Activated T-helper 1 cell treated with anti-CD3 and anti-CD28 coated beads, Interleukin-12 subunit alpha, Interleukin-12 subunit beta, Interleukin-2, Interleukin-4 antibody, amounts not matched to agents 30 ng/mL and 10 ng/mL and 1 ng/mL, durations not matched to agents 14 hours and 24 hours and 36 hours (primary cell): ENCODE measurements at places on chromosomes 6 and 20.

DNA sequence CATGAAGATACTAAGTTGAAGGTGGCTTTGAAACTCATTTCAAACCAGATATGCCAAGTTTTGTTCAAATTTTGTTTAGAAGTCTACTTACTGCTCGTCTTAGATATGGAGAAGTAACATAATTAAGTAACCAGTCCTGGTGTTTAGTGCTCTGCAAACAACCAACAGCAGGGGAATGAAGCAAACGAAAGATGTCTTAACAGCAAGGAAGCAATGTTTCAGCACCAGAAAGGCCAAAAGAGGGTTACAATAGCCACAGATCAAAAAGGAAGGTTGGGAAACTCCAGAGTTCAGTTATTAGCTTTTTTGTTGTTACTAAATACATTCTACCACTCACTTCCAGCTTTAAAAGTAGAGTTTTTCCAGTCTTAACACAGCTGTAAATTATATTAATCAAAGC is 45.1 kb downstream of the LHFPL5 start:
- no peak overlapping the region for H3K27ac ChIP-seq
- H3K27me3 ChIP-seq = no peaks in the 10 kb centered on the region
- no peaks in the 10 kb centered on the region for H3K4me1 ChIP-seq

- peaks cover 24% of the 10 kb centered on the region for H3K4me1 ChIP-seq
- H3K4me3 ChIP-seq = no peak overlapping the region
- H3K27ac ChIP-seq = no peak overlapping the region
- no peaks in the 10 kb centered on the region for H3K36me3 ChIP-seq
Observed at GRCh38 chr6:31489086-31489485, 8.9 kb upstream of the MICB start.

DNA sequence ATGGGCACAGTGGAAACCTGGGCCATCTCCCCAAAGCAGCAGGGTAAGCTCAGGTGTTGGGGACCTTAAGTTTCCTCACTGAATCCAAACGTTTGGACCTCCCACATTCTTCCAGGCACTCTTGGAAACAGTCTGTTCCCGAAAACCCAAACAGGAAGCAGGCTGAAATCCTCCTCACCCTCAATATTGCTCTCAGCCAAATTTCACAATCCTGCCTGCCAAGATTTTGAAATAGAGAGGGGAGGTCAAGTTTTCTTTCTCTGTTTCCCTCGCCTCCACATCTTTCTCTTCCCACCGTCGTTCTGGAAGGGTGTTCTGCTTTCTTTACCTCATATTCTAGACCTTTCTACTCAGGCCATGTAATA is 392.0 kb upstream of the SASH1 start:
- no peaks in the 10 kb centered on the region for H3K27me3 ChIP-seq
- H3K36me3 ChIP-seq = no peaks in the 10 kb centered on the region
- no peak for DNase-seq
- H3K27ac ChIP-seq = no peak overlapping the region
- H3K4me1 ChIP-seq = no peaks in the 10 kb centered on the region

DNA sequence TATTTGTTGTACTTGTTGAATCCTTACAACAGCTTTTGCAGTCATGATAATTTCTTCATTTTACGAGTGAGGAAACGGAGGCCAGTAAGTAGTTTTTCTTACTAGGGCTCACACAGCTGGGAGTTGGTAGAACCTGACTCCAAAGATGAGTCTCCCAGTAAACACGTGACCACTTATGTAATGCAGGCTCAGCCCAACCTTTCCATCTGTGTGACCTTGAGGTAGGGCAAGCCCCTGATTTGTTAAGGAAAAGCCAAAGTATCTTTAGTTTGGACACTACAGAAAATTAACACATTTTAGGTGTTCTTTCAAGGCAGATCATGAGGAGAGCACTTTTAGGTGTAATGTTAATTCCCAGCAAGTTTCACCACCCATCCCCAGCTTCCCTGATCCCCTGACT is 111.3 kb downstream of the LRRC1 start:
- no peak overlapping the region for H3K27ac ChIP-seq
- no peak overlapping the region for H3K4me3 ChIP-seq
- H3K27me3 ChIP-seq = no peaks in the 10 kb centered on the region

DNA sequence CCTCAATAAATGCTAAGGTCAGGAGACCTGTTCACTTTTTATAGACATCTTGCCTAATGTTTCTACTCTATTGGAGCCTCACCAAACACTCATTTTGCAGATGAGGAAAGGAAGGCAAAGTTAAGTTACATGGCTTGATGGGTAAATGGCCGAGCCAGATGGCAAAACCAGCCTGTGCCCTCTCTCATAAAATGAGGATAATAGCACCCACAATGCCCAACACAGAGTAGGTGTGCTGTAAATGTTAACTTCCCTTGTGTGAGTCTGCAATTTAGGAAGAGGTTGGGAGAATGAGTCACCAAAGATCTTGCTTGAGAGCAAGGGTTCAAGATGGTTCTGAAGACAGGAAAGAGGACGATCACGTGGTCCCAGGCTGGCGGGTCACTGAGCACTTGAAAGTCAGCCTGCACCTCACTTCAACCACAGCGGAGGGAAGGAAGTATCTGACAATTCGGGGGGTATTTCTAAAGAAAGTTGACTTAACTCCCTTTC is 3.3 kb downstream of the KCNK5 start:
- peaks cover 59% of the 10 kb centered on the region for H3K36me3 ChIP-seq
- peaks cover 80% of the 10 kb centered on the region for H3K4me1 ChIP-seq
- H3K27ac ChIP-seq = peak overlapping the region; percentile 94
- DNase-seq = peak; percentile 58
- peak overlapping the region; percentile 88 for H3K4me3 ChIP-seq

DNA sequence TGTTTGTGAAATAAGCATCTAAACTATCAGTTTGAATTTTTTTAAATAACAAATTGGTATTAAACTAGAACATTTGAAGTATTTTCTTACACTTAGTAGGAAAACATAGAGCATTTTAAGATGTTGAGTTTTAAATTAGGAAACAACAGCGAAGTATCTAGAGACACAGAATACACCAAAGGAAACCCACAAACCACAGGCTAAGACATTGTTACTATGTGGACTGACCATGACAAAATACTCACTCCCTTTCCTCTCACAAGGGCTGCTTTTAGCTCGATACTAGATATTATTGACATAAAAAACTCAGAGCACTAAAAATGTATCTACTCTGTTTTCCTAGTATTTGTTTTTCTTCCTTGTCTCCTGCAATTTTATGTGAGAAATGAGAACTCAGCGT is 266.0 kb upstream of the CITED2 start:
- H3K36me3 ChIP-seq = no peaks in the 10 kb centered on the region
- H3K27me3 ChIP-seq = peaks cover 8% of the 10 kb centered on the region

DNA sequence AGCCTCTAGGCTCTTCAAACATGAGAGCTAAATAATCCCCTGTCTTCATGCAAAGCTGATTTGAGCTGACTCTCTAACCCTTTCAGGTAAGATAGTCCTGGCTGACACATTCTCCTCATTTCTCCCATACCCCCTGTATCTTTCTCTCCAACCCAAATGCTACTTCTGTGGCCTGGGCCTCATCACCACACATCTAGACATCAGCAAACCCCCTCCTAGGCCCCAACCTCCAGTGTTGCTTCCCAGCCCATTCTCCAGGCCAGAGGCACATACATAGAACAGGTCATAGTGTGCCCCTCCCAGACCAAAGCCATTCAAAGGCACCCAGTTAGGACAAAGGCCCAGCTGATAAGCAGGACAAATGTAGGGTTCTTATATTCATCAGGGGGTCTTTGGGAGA is 84.9 kb downstream of the ANKRD60 start:
- no peak overlapping the region for H3K4me3 ChIP-seq
- H3K36me3 ChIP-seq = no peaks in the 10 kb centered on the region
- DNase-seq = no peak
- no peak overlapping the region for H3K27ac ChIP-seq
- no peaks in the 10 kb centered on the region for H3K4me1 ChIP-seq
- H3K27me3 ChIP-seq = peaks cover 2% of the 10 kb centered on the region

DNA sequence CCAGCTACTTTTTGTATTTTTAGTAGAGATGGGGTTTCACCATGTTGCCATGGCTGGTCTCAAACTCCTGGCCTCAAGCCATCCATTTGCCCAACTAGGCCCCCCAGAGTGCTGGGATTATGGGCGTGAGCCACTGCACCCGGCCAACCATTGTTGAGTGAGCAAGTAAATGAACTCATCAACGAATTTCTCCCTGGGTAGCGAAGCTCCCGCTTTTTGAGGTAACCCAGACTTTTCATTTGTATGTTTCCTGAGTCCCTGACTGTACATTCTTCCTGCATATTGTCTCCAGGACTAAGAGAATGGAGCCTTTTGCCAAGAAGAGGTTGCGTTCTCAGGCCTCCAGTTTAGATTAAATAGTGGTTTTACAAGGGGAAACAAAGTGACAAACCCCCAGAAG is 36.4 kb downstream of the RIPOR3 start:
- DNase-seq = no peak
- no peak overlapping the region for H3K4me3 ChIP-seq
- H3K4me1 ChIP-seq = no peaks in the 10 kb centered on the region
- H3K27ac ChIP-seq = no peak overlapping the region

GRCh38 chr6:25499615-25500235 is 152.3 kb upstream of the SCGN start:
- no peak for DNase-seq
- no peaks in the 10 kb centered on the region for H3K27me3 ChIP-seq
- H3K4me3 ChIP-seq = no peak overlapping the region
- H3K36me3 ChIP-seq = no peaks in the 10 kb centered on the region
- no peaks in the 10 kb centered on the region for H3K4me1 ChIP-seq

GRCh38 chr6:34671367-34671766 is 25.2 kb downstream of the ILRUN start:
- no peaks in the 10 kb centered on the region for H3K27me3 ChIP-seq
- peak overlapping the region; percentile 97 for H3K27ac ChIP-seq
- H3K36me3 ChIP-seq = peaks cover 8% of the 10 kb centered on the region
- H3K4me1 ChIP-seq = peaks cover 69% of the 10 kb centered on the region
- no peak for DNase-seq

GRCh38 chr6:133185731-133186130 is 55.4 kb upstream of the EYA4 start:
- H3K27ac ChIP-seq = no peak overlapping the region
- peaks cover 1% of the 10 kb centered on the region for H3K27me3 ChIP-seq
- H3K4me1 ChIP-seq = no peaks in the 10 kb centered on the region
- H3K36me3 ChIP-seq = no peaks in the 10 kb centered on the region
- no peak for DNase-seq
- H3K4me3 ChIP-seq = no peak overlapping the region

- no peak overlapping the region for H3K4me3 ChIP-seq
- H3K27ac ChIP-seq = no peak overlapping the region
- H3K36me3 ChIP-seq = no peaks in the 10 kb centered on the region
- no peaks in the 10 kb centered on the region for H3K4me1 ChIP-seq
Observed at GRCh38 chr6:167543602-167544497, 219.0 kb downstream of the TTLL2 start.
